ENCODE measurements at places on chromosomes 12 and 14.

- peak; percentile 32 for ATAC-seq
These were observed 16.2 kb downstream of the ACIN1 start for GRCh38 chr14:23078692-23079116.

DNA sequence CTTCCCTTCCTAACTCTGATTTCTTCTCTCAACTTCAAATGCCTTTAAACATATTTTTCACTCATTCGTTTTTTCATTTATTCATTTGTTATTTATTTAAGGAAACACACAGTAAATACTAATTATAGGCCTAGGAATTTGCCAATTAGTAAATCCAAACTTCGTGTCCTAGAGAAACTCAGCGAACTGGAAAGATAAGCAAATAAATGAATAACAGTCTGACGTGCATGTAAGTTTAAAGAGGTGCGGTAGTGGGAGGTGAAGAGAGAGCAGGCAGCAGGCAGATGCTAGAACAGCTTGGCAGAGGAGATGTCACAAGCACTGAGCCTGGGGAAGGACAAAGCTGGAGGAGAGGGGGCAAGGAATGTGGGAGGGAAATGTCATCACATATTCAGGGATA, 228.2 kb downstream of the DPY19L2 start:
- no peak for ATAC-seq

DNA sequence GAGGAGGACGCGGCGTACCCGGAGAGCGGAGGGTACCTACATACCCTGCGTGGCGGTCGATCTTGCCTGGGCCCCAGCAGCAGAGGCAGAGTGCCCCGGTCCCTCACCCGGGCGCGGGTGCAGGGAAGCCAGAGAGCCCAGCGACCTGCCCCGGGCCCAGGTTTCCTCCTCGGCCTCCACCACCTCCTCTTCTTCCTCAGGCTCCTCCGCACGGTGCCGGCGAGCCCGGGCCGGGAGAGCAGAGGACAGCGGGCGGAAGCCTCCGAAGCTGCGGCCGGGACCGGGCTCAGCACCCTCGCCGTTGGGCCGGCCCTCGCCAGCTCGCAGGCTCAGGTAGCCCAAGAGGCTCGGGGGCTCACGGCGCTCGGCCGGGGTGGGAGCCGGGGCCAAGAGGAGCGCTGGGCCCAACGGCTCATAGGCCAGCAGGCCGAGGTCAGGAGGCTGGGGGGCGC, 6.6 kb downstream of the ZNF219 start:
- ATAC-seq = no peak

DNA sequence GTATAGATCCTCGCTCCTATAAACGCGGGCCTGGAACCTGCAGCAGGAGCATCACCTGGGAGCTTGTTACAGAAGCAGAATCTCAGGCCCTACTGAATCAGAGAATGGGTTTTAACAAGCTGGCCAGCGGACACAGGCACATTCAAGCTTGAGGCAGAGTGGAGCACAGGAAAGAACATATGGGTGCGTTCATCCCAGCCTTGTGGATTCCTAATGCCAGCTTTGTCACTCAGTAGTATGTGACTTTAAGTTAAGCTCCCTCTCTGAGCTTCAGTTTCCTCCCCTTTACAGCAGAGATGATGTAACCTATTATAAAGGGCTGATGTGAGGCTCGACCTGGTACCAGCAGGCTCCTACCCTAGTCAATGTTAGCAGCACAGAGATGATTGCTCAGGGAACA, 204.9 kb downstream of the ZFP36L1 start:
- ATAC-seq = no peak

GRCh38 chr14:89856871-89857345, 97.6 kb downstream of the EFCAB11 start:
- no peak for ATAC-seq

- peak; percentile 44 for ATAC-seq
These were observed 9.7 kb upstream of the ANKLE2 start for GRCh38 chr12:132771126-132771838.

GRCh38 chr12:132351751-132352495, 22.5 kb upstream of the GALNT9 start:
- ATAC-seq = no peak

All from activated CD4-positive, CD25-positive, alpha-beta regulatory T cell treated with anti-CD3 and anti-CD28 coated beads, Interleukin-2, amount 50 U/mL, for 24 hours (primary cell).